ENCODE measurements at places on chromosomes 16 and 17.

DNA sequence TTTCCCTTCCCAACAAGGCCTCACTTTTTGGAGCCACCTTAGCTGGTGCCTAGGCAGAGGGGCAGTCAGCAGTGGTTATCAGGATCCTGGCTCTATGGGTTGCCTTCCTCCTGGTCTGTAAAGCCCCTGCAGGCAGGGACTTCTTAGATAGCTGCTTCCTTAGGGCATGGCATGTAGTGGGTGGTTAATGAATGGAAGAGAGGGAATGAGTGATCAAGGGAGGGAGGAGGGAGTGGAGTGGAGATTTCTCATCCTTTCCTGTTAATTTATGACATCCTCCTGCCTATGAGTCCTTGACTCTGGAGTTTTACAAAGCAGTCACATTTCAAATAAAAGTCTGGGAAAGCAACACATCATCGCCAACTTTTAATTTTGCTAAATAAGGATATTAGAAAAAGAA lies 40.7 kb downstream of the SNX20 start:
- no peak for DNase-seq

- DNase-seq = no peak
Observed at GRCh38 chr17:81710514-81711308, 1.4 kb upstream of the SLC25A10 start.

- no peak for DNase-seq
Observed at GRCh38 chr16:29680180-29680598, 1.2 kb downstream of the QPRT start.

DNA sequence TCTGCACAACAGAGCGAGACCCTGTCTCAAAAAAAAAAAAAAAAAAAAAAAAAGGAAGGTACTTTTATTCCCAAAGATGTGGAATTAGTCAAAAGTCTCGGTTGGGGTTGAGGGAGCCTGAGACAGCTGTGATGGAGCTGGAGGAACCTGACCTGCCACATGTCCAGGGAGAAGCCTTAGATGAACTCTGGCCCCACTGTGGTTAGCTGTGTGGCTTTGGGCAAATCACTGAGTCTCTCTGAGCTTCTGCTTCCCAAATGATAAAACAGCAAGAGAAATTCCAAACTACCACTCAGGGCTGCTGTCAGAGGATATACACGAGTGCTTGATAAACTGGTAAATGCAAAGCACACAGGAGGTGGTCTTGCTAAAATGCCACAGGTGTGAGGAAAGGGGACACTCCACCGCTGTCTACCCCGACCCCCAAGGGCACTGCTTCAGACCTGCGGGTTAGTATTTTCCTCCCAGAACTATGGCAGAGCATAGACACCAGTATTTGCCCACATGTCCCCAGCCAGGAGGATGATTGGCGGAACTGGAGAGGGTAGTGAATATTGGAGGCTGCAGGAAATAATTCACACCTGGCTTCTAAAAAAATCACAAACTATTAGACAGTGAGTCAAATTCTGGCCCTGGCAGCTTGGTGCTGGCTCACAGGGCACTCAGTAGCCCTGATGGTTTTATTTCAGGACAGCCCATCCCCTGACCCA lies 14.7 kb downstream of the DRC3 start:
- no peak for DNase-seq

DNA sequence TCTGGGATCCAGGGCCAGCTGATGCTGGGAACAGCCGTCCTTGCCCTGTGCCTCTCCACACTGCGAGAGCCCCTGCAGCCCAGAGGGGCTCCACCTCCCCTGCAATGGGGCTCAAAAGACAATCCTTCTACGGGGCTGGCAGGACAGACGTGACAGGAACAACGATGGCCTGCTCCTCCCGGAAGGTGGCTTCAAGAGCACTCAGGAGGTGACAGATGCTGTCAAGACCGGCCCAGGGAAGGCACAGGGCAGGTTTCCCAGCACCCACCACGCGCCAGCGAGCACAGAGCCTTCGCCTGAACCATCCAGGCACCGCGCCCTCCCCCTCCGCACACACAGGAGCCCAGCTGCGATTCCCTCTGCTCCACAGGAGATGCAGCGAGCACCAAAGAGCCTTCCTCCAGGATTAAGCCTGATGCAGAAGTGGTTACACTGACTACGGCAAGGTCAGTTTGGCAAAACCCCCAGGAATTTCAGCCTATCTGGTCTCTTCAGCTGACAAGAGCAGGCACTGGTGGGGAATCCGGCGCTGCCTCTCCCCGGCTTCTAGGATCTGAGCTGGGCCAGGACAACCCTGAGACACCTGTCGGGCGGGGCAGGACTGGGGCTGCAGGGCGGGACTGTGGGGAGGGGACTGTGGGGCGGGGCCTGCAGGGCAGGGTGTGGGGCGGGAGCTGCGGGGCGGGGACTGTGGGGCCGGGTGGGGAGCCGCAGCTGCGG lies 103.4 kb downstream of the ZNF778 start:
- DNase-seq = no peak

- no peak for DNase-seq
Observed at GRCh38 chr17:55777471-55777971, 26.7 kb downstream of the PCTP start.

- DNase-seq = no peak
Observed at GRCh38 chr16:84270071-84270470, 24.6 kb upstream of the WFDC1 start.

GRCh38 chr17:29376667-29377270 lies 13.4 kb upstream of the TAOK1 start:
- no peak for DNase-seq

- no peak for DNase-seq
Observed at GRCh38 chr16:87414251-87414680, 22.1 kb downstream of the MAP1LC3B start.

- no peak for DNase-seq
Observed at GRCh38 chr17:81412490-81413093, 17.3 kb downstream of the BAHCC1 start.

DNA sequence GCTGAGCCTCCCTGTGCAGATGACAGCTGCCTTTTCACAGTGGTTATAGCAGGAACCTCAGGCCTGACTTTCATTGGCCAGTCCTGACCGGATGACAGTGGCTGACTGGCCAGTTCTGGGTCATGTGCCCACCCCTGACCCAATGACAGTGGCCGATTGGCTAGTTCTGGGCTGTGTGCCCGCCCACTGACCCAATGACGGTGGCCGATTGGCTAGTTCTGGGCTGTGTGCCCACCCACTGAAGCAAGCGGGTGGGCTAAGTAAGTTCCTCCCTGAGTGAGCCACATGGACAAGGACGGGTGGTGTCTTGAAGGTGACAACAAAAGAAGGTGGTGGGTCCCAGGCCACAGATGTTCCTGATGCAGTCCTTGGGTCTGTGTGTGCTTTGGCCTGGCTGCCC lies 9.5 kb downstream of the DEF8 start:
- no peak for DNase-seq

DNA sequence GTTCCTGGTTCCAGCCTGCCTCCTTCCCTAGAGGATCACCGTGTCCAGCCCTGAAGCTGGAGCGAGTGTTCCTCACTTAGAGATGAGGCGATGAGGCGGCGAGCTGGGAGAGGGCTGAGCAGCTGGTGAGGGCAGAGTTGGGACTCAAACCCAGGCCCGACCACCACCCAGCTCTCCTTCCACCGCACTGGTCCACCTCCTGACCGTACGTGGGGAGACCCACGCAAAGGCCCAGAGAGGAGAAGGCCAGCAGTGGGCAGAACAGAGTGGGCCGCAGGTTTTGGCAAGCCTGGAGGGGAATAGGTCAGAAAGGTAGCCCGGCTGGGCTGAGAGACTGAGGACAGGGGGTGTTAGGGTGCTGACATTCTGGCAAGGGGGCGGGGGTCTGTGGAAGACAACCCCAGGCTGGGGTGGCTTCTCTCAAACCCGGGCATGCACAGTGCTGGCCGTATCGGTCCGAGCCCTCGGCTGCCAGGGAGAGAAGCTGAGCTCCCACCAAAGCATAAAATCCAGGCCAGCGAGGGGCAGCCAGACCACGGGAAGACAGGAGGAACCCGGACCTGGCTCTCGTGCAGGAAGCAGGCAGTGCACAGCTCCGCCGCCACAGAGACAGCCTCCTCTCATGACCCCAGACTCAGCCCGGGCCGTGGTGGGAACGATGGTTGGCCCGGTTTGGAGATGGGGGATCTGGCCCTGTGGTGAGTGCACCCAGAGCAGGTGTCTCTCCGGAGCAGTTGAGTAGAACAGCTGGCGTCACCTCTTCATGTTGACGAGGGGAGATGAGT lies 24.9 kb downstream of the MLYCD start:
- DNase-seq = no peak

DNA sequence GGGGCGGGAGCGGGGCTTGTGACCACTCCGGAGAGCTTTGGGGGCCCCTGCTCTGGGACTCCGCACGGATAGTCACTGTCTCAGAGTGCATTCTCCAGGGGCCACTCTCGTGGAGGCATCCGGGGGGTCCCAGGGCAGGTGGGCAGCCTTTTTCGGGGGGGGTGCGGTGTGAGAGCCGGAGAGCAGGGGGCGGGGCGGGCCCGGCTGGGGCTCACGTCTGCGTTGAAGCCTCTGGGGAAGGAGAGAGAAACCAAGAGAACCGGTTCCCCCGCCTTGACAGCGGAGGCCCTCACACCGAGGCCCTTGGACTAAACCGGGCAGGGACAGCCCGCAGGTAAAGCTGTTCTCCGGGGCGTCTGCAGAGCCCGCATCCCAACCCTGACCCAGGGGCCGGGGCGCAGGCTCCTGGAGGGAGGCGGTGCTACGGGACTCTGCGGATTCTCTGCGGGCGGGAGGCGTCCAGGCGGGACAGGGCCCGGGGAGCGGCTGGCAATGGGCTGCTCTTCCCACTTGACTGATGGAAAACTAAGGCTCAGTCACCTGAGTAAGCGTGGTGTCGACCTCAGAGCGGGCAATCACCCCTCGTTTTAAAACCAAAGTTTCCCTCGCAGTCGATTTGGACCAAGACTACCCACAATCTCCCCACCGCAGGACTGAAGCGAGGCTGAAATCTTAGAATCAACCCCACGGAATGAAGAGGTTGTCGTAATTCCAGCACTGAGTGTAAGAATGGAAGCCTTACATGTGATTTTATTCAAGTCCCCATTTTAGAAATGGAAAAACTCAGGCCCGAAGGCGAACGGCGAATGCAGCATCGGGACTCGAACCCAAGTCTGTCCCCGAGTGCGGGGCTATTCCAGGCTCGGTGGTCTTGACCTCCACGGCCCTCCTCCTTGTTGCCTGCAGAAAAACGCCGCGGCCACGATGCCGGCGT lies 49.6 kb upstream of the AMZ2 start:
- no peak for DNase-seq

- no peak for DNase-seq
Observed at GRCh38 chr17:4118015-4118743, 24.7 kb downstream of the ZZEF1 start.

GRCh38 chr17:14513835-14514234 lies 213.0 kb downstream of the HS3ST3B1 start:
- no peak for DNase-seq

DNA sequence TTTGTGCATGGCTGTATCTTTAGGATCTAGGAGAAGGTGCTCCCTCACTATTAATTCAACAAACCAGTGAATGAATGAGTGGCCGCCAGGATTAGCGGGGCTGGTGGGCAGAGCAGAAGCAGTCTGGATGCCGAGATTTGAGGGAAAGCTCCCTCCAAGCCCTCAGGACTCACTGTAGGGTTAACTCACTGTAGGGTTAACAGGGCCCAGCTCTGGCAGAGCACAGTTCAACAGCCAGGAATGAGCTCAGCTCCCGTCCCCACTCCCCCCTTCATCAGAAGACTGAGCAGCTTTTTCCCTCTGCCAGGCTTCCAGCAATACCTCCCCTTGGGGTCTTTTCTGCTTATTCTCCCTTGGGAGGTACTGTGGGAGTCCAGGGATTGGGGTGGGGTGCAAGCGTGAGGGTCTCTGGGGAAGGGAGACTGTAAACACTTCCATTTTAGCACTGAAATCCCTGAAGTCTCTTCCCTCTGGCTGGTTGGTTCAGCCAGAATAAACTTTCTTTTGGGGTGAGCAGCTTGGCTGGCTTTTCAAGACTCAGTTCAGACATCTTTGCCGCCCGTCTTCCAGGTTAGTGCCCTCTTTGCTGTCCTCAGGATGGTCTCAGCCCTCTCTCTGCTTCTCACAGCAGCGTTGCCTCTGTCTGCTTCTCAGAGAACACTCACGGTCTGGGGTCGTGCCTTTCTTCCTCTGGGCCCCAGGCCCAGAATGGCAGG lies 53.7 kb upstream of the WSB1 start:
- DNase-seq = no peak

DNA sequence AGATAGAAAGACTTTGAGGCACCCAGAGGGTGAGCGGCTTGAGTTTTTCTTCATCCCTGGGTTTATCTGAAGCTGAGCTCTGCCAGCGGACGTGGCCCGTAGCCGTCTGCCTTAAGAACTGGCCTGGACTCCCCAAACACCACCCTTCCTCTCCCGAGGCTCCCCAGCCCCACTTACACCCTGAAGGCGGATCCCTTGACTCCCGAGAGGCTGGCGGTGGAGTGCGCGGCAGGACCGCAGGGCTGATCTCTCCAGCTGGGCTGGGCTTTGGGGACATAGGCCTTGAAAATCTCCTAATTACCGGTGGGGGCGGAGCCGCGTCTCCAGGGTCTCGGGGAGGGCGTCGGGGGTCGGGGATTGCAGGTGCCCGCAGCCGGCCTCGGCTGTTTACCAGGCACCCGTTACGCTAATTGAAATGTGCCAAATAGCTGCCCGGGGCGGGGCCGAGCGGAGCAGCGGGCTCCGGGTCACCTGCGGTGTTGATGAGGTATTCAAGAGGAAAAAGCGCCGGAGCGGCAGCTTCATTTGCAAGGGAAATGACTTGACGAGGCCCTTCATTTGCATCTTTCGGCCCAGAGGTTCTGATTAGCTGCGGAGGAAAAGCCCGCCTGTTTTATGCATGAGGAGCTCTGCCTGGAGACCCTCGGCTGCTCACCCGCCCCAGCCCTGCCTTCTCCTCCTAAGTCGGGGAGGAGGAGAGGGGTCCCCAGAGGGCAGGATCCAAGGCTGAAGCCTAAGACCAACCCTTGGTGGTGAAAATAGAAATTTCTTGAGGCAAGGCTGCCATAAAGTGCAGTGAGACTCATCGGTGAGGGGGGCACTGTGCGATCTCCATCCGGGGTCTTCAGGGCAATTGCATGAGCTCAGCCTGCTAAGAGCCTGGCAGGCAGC lies 100.7 kb downstream of the MGAT5B start:
- no peak for DNase-seq

- no peak for DNase-seq
Observed at GRCh38 chr17:62164747-62165722, 100.0 kb upstream of the MED13 start.

DNA sequence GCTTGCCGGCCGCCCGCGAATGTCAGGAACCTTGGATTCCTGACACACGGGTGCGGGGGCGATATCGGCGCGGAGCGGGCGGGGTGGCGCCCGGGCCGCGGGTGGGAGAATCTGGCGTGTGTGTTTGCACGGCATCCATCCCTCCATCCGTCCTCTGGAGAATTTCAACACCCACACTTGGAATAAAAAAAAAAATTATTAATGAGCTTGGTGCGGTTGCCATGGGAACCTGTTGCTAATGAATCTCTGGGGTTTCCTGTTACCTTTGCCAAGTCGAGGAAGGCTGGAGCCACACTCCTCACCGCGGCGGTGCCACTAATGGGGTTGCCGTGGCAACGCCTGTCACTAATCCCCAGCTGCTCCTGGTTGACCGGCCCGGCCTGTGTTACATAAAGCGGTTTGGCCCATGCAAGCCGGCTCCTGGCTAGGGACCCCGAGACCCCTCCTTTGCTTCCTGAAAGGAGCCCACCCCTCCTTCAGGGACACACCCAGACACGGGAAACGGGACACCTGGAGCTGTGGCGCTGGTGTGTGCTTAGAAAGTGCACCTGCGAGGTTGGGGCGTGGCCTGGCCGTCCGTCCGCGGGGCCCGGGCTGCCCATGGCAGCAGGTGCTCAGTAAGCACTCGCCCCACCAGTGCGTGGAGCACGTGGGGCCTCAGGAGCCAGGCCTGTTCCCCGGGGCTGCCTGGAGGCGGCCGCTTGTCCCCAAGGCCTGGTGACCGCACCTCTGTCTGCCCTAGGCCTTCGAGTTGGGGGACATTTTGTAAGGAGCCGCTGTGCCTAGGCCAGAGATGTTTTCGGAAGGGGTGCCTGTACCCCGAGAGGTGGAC lies 14.6 kb downstream of the CACNA1H start:
- DNase-seq = no peak

Measured in esophagus squamous epithelium (tissue), 5 donors.